ENCODE measurements at places on chromosomes 16 and 17.
A peak's percentile ranks its signal among the peaks of the same experiment; 100 is the strongest.

DNA sequence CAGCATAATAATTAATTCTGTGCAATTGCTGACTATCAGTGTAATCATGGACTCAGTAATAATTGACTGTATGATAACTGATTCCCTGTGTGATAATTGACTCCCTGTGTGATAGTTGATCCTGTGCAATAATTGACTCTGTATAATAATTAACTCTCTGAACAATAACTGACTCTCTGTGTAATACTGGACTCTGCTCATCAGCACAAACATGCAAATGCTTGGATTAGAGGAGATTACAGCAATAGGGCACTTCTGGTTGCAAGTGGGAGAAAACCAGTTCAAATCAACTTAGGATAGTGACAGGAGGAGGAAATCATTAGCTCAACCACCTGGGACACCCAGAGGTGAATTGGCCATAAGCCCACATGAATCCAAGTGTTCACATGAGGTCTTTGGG is 582.1 kb downstream of the RBFOX1 start:
- no peak for DNase-seq

- no peak for DNase-seq
Observed at GRCh38 chr16:58461056-58461455, 38.9 kb upstream of the NDRG4 start.

- DNase-seq: peak; percentile 82
Observed at GRCh38 chr16:85420501-85421337, 192.4 kb upstream of the GSE1 start.

DNA sequence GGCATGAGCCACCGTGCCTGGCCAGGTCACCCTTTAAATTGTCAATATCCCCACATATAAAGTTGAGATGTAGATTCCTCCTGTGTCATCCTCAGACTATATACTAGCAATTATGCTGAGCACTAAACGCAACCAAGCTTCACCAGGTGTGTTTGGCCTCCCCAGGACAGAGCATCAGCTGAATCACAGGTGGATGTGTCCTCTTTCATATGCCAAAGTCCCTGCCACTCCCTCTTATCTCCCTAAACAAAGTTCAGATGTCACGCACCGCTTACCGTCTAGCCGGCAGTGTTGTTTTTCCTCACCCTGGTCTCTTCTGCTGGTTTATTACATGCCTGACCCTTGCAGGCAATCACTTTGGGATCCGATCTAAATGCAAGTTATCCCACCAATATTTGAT is 43.8 kb upstream of the ARHGAP44 start:
- no peak for DNase-seq
